ENCODE measurements at places on chromosomes 5 and 9.

- no peak for DNase-seq
Measured at GRCh38 chr5:425714-426113, 17.3 kb upstream of the EXOC3 start.

DNA sequence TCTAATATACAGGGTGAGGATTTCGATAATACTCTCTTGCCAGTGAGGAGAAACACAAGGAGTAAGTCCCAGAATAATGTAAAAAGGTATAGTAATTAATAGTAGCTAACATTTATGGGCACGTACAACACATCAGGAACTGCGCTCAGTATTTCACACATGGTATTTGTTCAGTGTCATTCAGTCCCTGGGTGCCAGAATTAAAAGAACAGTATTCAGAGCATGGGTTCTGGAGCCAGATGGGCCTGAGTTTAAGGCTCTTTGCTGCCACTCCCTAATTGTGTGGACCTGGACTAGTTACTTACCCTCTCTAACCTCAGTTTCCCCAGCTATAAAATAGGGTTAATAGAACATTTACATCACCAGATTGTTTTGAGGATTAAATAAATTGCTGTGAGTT, 16.3 kb downstream of the OSTF1 start:
- DNase-seq = no peak

DNA sequence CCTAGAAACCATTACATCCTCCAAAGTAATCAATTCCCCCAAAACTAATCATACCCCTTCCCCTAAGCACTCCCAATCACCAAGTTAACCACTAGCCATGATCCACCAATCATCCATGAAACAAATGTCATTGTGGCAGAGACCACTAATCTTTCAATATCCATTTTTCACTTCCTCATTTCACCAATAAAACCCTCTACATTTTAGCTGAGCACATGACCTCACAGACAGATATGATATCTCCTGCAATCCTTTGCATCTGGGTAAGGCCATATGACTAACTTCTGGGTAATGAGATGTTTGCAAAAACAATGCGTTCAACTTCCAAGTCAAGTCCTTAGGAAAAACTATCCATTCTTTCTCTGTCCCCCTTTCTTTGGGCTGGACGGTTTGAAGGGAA, 20.7 kb downstream of the OR2S2 start:
- DNase-seq = no peak

DNA sequence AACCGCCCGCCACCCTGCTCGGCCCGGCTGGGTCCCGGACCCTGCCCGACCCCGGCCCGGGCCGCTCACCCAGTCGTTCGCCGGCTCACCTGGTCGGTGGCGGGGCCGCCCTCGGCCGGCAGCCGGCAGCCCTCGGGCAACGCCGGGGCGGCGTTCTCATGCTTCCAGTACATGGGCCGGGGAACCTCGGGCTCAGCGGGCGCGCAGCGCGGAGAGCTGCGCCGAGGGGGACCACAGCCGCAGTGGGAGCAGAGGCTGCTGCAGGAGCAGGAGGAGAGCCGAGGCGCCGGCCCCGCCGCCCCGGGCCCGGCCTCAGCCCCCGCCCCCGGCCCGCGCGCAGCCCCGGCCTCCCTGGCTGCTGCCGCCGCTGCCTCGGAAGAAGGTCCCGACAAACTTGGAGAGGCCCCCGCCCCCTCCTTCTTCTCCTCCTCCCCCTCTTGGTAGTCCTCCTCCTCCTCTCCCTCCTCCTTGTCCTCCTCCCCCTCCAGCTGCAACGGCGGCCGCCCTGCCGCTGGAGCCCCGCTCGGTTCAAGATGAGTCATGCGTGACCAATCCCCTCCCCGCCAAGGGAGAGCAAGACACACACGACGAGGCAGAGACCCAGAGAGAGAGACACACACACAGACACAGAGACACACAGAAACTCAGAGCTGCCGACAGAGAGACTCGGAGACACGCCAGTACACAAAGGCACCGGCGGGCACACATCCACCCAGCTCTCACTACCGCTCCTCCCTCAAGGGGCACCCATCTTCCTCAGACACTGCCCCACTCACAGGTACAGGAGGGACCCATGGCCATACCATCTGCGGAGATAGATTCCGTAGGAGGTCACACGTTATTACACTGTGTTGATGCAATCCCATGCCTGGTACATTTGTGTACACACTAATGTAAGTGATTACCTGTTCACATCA, at the start of gene LHX6:
LHX6 (minus strand) TSS at position 390 of the 917 bp plus-strand sequence; CDS start at position 173, 217 bp downstream.
- no peak for DNase-seq

DNA sequence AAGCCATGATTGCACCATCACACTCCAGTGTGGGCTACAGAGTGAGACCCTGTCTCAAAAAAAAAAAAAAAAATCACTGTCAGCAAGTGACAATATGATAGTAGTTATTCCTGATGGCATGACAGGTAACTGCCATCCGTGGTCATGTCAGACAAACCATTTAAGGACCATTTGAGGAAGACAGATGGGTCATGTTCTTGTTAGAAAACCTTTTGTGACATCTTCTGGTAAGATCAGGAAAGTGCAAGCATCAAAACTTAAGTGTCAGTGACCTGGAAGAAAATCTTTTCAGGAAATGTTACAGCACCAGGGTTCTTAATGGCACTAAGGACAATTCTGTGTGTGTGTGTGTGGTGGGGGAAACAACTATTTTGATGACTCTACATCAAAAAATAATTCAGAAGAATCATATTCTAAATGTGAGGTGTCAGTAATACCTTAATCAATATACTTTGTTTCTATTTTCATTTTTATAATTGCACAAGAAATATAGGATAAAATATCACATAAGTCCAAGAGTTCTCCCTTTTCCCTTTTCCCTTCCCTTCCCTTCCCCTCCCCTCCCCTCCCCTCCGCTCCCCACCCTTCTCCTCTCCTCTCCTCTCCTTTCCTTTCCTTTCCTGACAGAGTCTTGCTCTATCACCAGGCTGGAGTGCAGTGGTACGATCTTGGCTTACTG, 17.8 kb downstream of the SLC38A9 start:
- no peak for DNase-seq

DNA sequence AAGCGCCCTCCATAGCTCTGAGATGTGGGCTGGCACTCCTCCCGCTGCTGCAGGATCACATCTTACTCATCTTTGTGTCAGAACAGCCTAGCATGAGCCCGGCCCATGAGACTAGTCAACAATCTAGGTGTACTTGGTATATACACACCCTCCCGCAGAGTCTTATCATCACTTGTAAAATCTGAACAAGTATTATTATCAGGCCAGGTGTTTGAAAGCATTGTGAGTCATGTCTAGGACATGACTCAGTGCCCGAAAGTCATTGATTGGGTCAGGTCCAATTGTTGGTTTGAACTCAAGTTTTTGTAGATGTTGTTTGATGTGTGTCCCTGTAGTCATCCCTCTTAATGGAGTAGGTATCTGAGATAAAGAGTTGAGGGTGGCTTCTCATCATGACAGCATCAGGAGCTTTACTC, 108.7 kb downstream of the CFAP90 start:
- no peak for DNase-seq

- DNase-seq = no peak
Measured at GRCh38 chr9:131490514-131490913, 12.2 kb upstream of the POMT1 start.

- no peak for DNase-seq
Measured at GRCh38 chr5:131305138-131305689, 41.4 kb downstream of the CDC42SE2 start.

DNA sequence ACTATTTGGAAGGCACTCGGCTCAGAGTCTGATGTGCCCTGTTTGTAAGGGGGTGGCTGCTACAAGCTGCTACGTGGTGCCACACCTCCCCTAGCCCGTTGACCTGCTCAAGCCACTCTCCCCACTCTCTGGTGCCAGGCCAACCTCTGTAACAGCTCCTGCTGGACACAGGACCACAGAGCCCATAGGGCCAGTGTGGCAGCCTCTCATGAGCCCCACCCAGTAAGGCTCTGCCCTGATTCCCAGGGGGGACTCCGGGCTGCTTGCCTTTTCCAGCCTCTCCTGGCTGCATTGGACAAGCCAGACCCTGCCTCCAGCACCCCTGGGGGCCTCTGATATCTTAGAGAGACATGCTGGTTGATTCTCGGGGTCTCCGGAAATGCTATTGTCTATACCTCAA, 53.3 kb upstream of the ANGPTL2 start:
- no peak for DNase-seq

DNA sequence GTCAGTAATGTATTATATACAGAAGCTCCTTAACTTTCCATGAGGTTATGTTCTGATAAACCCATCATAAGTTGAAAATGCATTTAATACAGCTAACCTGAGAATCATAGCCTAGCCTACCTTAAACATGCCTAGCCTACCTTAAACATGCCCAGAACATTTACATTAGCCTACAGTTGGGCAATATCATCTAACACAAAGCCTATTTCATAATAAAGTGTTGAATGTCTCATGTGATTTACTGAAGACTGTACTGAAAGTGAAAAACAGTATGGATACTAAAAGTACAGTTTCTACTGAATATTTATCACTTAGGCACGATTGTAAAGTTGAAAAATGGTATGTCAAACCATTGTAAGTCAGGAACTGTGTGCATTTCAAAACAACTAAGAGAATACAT, 1.6 kb downstream of the GM2A start:
- DNase-seq = no peak

- DNase-seq = no peak
Measured at GRCh38 chr9:129126749-129127618, 15.8 kb downstream of the PTPA start.

DNA sequence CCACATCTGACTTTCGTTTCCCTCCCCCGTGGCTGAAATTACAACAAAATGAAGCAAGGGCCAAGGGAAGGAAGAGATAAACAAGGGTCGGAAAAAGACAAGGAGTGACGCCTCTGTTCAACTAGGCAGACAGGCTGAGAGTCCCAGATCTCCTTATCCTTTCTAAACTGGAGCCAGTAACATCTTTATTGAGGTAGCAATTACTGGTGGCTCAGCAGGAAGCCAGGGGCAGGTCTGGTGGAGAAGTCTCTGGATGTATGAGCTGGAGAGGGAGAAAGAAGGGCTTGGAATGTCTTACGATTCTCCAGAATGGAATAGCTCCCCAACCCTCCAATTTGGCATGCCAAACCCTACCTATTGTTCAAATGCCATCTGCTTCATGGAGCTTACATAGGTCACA, 190.8 kb upstream of the BRINP1 start:
- no peak for DNase-seq

GRCh38 chr5:112737070-112737462, 619 bp upstream of the APC start:
- DNase-seq = no peak

DNA sequence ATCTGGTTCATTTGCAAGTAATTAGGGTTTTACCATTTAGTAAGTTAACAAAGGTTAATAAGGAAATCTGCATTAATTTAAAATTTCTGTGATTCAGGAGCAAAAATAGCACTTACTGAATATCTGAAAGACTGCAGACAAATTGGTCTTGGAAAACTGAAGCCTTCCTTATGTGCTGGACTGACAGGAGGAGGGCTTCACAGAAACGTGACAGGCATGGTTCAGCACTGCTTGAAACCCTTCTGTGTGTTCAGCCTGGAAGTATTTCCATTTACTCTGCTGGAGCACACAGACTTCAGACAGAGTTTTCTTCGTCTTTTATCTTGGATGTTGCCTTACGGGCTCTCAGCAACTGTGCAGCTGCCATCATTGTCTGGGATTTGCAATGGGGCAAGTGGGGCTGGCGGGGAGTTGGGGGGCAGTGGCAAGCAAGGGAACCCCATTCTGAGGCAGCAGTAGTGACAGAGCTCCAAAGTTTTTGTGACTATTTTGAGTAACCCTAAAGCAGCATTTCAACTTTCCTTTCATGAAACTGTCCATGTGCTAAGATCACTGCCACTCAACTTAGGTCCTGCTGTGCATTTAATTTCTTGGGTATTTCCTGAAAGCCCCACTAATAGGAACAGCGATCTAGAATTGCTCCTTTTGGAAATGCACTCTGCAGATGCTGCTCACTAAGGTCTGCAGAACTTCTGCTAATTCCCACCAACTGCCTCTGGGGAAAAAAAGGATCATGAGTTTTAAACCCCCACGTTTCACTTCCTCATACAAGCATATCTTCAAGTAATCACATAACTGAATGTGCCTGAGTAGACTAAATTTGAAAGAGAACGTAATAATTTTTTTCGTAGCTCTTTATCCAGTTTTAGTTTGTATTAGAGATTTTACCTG, 56.6 kb downstream of the KCNN2 start:
- no peak for DNase-seq

- no peak for DNase-seq
Measured at GRCh38 chr5:62690421-62690820, 111.8 kb downstream of the LRRC70 start.

DNA sequence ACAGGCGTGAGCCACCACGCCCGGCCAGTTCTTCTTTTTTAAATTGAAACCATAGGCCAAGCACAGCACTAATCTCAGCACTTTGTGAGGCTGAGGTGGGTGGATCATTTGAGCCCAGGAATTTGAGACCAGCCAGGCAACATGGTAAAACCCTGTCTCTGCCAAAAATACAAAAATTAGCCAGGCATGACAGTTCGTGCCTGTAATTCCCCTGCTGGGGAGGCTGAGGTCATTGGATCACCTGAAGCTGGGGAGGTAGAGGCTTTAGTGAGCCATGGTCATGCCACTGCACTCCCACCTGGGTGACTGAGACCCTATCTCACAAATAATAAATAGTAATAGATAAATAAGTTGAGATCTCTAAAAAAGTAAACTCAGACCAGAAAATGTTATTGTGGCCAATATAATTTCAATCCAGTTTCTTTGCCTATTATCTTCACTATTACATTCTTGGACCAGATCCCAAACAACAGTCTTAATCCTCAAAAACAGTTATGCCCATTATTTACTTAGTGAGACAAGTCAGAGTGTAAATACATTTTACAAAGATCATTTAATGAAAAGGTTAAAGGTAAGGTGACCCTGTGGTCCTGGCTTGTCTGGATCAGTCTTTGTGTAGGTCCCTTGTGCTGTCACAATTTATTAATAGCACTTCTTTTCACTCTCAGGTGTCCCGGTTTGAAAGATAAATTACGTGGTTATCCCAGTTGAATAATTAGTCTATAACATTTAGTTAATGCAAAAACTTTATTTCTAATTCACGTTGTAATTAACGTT, 53.6 kb downstream of the RAB24 start:
- no peak for DNase-seq

- DNase-seq = no peak
Measured at GRCh38 chr9:85702191-85702590, 39.6 kb downstream of the AGTPBP1 start.

DNA sequence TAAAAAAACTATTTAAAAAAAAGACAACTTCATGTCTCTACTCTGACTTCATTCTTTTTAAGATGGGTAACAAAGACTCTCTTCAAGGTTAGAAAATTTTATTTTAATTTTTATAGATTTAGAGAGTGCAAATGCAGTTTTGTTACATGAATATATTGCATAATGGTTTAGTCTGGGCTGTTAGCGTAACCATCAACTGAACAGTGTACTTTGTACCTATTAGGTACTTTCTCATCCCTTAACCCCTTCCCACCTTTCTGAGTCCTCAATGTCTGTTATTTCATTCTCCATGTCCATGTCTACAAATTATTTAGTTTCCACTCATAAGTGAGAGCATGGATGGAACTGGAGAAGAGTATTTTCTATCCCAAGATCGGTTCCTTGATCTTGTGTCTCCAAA, 16.8 kb downstream of the TLR4 start:
- no peak for DNase-seq

GRCh38 chr9:80883426-80883825, 805.9 kb downstream of the TLE1 start:
- peak; percentile 40 for DNase-seq
